ENCODE measurements at places on chromosomes 5 and 9.

- no peak for DNase-seq
Observed at GRCh38 chr9:31119890-31120454, 1264.5 kb upstream of the ACO1 start.

DNA sequence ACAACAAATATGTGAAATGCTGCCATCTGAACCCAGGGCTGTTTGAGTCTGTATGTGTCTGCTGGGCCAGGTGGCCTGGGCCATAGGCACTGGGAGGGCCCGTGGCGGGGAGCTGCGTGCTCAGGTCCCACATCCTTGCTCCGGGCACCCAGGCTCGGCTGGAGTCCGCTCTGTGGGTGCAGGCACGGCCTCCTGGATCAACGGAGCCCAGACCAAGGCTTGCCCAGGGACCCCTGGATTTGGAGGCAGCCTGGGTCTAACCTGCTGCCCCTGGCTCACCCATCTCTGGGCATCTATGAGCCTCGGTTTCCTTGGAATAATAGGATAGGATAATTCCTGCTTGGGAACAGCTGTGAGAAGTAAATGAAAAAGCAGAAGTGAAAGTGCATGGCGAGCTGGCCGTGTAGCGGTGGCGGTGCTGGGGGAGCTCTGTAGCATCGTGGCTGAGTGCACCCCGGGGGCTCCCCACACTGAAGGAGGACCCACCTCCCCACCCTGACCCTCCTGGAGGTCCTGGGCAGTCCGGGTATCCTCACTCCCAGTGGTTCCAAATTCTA, 1.2 kb downstream of the CDHR2 start:
- DNase-seq = no peak

- no peak for DNase-seq
Observed at GRCh38 chr9:25726871-25727410, 48.7 kb upstream of the TUSC1 start.

DNA sequence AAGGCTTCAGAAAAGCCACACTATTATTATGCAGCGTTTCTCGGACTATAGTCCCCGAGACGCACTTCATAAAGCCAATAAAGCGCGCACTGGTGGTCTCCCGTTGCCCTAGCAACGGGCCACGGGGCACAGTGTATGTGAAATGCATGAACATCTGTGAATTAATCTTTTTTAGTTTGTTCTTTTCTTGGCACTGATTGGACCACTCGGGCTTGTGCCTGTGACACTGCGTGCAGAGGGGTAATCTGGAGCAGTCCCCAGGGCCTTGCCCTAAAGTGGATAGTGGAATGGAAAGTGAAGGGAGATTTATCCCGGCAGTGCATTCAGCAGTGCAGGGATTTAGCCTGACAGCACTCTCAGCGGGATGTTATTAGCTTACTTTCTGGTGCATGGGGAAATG, 92.1 kb downstream of the TLE4 start:
- DNase-seq = no peak

DNA sequence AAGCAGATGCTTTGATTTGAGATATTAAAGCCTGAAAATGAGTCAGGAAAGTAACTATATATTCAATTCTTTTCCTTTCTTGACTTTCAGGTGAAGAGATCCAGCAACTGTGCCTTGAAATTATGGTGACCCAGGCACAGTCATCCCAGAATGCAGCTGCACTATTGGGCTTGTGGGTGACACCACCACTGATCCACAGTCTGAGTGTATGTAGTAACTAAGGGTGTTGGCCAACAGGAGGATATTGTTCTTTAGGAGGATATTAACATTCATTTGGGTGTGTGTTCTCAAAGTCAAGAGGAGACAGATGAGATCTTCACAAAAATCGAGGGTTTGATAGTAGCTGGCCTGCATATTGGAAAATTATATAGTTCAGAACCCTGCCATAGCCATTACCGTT, 53.2 kb downstream of the HACD4 start:
- DNase-seq = no peak

- DNase-seq = no peak
Observed at GRCh38 chr9:78807286-78807685, 510.4 kb downstream of the PSAT1 start.

- DNase-seq = no peak
Observed at GRCh38 chr5:115602591-115603125, 379 bp upstream of the TICAM2 start.

DNA sequence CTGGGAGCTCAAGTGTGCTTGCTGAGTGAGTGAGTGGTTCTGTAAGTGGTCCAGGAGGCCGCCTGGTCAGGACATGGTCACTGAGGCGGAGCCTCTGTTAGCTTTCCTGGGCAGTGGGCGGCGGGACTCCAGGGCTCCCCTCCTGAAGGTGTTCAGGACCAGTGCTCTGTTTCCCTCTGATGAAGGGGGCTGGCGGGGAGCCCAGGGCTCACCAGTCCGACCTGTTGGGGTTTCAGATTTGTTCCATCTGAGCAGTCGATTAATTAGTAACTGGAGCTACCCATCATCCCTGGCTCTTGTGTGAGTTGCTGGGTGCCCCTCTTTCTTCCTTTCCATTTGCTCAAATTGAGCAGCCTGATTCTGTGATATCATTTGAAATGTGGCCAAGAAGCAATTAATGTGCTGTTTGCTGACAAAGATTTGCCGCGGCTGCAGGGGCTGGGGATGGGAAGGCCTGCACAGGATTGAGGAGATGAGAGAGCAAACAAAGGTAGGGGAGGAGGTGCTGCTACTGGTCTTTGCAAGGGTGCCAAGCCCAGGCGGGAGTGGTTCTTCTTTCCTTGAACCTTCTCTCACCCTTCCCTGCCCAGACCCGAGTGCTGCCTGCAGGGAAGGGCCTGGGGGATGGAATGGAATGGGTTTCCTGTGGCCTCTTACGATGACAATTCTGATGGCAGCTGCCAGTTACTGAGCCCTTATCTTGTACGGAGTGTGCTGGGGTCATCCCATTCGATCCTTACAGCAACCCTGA, 92.8 kb upstream of the PITX1 start:
- no peak for DNase-seq

DNA sequence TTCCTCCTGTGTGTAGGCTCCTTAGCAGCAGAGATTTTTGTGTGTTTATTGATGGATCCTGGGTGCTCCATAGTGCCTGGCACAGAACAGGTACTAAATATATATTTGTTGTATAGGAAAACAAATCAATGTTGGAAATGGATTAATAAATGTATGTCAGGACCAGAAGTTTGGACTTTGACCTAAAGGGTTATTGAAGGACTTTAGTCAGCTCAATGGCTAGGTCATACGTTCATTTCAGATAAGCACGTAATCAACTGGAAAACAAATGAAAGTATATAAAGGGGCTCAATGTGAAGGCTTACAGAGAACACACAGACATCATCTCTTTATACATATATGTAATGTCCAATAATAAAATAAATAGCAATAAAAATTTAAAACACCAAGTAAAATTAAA, 56.2 kb upstream of the PALM2AKAP2 start:
- no peak for DNase-seq

DNA sequence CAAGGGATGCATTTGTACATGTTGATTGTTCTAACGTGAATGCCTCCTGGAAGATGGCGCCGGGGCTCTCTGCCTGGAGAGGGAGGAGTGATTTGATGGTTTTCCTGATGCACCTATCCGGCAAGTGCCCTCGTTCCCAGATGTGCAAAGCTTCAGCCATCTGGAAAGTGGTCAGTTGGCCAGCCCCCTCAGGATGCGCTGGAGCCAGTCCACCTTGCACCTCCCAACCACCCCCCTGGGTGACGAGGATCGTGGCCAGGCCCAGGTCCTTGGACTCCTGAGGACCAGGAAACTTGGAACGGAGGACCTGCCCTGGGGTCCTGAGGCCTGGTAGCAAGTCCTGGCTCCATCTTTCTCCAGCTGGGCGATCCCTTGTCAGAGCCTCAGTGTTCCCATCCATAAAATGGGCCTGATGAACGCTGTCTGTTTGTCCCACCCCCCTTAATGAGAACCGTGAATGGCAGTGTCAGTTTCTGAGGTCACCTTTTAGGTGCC, 23.6 kb upstream of the RNU6ATAC start:
- no peak for DNase-seq

GRCh38 chr9:115276621-115277020, 158.7 kb upstream of the TNC start:
- DNase-seq = no peak

- DNase-seq = no peak
Observed at GRCh38 chr9:9133526-9133925, 1333.9 kb upstream of the DMAC1 start.

GRCh38 chr5:1759378-1759970, 40.2 kb downstream of the MRPL36 start:
- no peak for DNase-seq

- DNase-seq = no peak
Observed at GRCh38 chr5:64213011-64213410, 47.4 kb downstream of the RNF180 start.

- no peak for DNase-seq
Observed at GRCh38 chr5:143435210-143435657, 31.7 kb upstream of the NR3C1 start.

DNA sequence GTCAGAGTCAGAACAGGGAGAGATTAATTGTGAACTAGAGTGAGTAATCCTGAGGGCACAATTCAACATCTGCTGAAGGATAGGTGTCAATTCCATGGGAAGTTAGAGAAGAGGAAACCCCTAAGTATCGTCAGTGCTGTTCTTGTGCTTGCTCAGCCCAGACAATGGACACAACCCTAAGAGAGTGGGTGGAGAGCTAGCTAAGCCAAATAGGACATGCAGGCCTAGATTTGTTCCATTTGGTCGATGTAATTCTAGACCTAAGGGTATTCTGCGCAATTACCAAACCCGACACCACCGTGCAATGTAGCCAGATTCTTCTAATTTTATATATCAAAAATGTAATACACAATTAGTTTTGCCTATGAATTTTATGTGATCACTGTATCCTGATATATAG, 431.6 kb downstream of the SH3GL2 start:
- DNase-seq = no peak

- peak; percentile 89 for DNase-seq
Observed at GRCh38 chr5:81751009-81751835, at the start of gene SSBP2. TSS of gene SSBP2 (minus strand) at chr5:81751097. CDS start at chr5:81751042, 55 bp downstream.

DNA sequence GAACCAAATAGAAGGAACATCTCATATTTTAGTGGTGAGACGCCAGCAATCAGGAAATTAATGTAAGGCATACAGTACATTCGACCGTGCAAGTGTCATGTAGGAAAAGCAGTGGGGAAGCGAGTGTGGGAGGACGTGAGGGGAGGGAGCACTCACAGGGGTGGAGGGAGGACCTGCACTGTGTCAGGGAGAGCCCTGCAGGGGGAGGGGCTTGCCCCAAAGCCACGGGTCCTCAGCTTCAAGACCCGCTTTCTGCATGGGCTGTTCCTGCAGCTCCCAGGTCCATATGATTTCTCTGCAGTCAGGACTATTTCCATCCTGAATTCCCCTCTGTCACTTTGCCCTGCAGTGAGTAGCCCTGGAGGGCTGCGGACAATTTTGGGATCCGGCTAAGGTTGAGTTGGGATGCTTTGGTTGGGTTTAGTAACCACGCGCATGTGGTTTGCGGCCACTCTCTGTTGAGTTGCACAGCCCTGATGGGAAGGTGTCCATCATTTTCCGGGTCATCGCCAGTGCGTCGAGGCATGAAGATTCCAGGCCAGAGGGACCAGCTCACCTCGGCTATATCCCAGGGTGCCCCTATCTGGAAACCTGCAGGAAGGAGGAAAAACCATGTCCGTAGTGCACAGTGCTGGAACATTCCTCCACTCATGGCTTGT, 61.9 kb downstream of the IRX1 start:
- DNase-seq = no peak

- no peak for DNase-seq
Observed at GRCh38 chr9:36492865-36493264, 79.8 kb upstream of the MELK start.

GRCh38 chr9:130579738-130580463, 524 bp downstream of the FUBP3 start:
- DNase-seq = no peak

DNA sequence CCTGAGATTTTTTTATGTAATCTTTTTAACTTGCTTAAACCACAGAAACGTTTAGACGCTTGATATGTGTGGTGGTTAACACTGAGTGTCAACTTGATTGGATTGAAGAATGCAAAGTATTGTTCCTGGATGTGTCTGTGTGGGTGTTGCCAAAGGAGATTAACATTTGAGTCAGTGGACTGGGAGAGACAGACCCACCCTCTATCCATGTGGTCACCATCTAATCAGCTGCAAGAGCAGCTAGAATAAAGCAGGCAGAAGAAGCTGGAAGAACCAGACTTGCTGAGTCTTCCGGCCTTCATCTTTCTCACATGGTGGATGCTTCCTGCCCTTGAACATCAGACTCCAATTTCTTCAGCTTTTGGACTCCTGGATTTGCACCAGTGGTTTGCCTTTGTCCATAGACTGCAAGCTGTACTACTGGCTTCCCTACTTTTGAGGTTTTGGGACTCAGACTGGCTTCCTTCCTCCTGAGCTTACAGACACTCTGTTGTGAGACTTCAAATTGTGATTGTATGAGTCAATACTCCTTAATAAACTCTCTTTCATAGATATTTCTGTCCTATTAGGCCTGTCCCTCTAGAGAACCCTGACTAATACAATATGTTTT, 816.0 kb upstream of the CDH9 start:
- no peak for DNase-seq

DNA sequence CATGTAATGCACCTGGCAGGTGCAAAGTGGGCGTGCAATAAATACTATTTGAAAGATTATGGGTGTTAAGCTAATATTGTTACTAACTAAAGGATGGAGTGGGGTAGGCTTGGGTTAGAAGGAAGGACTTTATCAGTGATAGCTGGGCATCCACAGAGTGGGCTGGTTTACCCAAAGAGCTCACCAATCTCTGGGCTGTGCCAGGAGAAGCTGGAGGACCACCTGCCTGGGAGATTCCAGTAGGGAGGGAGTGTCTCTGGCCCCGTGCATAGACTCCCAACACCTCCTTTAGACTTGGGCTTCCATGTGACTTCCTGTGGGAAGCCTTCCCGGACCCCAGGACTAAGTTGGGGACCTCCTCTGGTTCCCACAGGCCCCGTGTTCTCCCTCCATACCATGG, 5.6 kb upstream of the URM1 start:
- DNase-seq = no peak

- no peak for DNase-seq
Observed at GRCh38 chr5:81247441-81247972, 14.4 kb downstream of the CKMT2 start.

- no peak for DNase-seq
Observed at GRCh38 chr9:34557426-34558321, 31.9 kb downstream of the CNTFR start.

GRCh38 chr5:150320044-150320613, 17.4 kb upstream of the ARSI start:
- DNase-seq = peak; percentile 89

GRCh38 chr5:122310889-122311288, 1.1 kb upstream of the SNCAIP start:
- DNase-seq = no peak

- DNase-seq = no peak
Observed at GRCh38 chr5:75053304-75054133, 1.2 kb upstream of the GCNT4 start.

DNA sequence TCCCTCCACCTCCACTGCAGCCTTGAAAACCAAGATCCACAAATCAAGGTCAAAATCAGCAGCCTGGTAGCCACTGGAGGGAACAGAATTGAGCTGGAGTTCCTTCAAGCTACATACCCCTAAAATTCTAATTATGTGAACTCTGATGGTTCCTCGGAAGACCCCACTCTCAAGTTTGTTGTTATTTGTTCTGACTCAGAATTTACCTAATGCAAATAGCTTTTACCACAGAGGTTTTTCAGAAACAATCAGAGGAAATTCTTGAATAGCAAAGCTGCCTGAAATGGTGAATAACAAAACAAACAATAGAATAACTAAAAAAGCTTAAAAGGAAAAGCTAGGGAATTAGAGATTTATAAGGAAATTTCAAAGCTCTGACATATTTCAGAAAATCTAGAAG, 220.0 kb downstream of the CDH18 start:
- no peak for DNase-seq

- no peak for DNase-seq
Observed at GRCh38 chr9:120777229-120777628, 16.0 kb downstream of the FBXW2 start.
